ENCODE measurements at places on chromosomes 2 and 18.

GRCh38 chr2:219418155-219419011, at the start of gene DES:
Gene DES (plus strand): TSS chr2:219418377. CDS start chr2:219418463, 86 bp downstream.
- DNase-seq, result no peak

DNA sequence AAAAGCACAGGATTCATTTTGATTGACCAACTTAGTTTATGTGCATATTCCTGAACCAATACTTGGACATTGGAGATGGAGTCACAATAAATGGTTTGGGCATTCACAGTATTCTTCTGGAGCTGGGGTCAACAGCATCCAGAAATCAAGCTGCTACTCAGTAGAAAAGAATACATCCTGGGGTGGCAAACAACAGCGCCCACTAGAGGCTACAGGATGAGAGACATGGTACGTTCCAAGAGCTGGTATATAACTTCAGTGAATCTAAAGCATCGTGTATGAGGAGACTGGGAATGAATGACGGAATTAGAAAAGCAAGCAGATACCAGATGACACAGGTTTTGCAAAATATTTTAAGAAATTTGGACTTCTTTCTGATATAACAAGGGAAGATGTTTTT, 142.9 kb upstream of the FIGN start:
- no peak for DNase-seq

- no peak for DNase-seq
These were observed 57.8 kb upstream of the HS6ST1 start for GRCh38 chr2:128376241-128377041.

DNA sequence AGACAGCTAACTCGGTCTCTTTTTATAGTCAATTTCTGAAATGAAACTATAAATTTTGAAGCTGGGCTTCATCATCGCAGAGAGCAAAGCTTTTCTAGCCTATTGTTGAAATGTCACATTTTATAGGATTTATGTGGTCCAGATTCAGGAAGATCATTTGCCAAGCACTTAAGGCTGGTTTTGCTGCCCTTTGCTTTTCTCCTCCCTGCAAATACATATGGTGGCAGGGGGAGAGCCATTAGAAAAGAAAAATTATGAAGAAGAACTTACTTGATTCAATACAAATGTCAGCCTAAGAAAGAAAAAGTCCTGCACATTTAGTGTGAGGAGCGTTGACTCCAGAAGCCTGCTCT, 206.9 kb upstream of the NRP2 start:
- no peak for DNase-seq

Data from stimulated activated naive B cell treated with anti-CD40 and anti-IgM and Interleukin-4, amounts not matched to agents 10 μg/mL and 1 μg/mL and 100 μg/mL, for 72 hours (primary cell).